ENCODE measurements at places on chromosomes 12 and 14.

GRCh38 chr12:113325916-113326315, 9.0 kb downstream of the SLC8B1 start:
- DNase-seq = no peak

GRCh38 chr14:85071447-85071846, 458.5 kb upstream of the FLRT2 start:
- DNase-seq = no peak

GRCh38 chr12:124592481-124593160, 25.2 kb upstream of the NCOR2 start:
- no peak for DNase-seq

DNA sequence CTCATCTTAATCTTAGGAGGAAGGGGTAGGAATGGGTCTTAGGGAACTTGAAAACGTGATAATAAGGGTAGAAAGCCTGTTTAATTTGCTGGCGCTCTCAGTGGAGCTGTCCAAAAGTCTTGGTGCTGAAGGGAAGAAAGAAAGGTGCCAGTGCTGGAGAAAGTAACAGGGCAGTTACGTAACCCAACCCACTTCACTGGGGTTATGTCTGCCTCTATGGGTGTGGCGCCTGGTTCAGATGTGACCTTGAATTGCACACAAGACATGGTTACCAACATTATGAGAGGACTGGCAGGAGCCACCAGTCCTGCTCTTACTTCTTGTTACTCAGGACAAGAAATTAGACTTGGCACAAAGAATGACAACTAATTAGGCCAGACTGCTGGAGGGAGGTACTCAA, 18.6 kb upstream of the GPATCH2L start:
- DNase-seq = no peak

DNA sequence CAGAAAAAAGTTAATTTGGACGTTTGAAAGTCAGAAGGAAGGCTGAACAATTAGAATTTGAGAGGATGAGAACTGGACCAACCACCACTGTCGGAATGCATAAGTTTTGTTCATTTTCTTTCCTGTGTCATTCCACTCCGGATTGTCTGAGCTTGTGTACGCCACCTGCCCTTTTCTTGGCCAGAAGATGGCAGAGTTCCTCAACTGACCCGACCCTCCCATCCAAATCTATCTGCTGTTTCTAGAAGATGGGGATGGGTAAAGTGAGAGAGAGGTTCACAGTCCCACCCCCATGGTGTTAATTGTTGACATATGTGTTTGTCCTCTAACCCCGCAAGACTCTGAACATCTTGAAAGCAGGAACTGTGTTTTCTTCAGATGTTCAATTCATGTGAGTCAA, 388.0 kb downstream of the VRK1 start:
- no peak for DNase-seq

DNA sequence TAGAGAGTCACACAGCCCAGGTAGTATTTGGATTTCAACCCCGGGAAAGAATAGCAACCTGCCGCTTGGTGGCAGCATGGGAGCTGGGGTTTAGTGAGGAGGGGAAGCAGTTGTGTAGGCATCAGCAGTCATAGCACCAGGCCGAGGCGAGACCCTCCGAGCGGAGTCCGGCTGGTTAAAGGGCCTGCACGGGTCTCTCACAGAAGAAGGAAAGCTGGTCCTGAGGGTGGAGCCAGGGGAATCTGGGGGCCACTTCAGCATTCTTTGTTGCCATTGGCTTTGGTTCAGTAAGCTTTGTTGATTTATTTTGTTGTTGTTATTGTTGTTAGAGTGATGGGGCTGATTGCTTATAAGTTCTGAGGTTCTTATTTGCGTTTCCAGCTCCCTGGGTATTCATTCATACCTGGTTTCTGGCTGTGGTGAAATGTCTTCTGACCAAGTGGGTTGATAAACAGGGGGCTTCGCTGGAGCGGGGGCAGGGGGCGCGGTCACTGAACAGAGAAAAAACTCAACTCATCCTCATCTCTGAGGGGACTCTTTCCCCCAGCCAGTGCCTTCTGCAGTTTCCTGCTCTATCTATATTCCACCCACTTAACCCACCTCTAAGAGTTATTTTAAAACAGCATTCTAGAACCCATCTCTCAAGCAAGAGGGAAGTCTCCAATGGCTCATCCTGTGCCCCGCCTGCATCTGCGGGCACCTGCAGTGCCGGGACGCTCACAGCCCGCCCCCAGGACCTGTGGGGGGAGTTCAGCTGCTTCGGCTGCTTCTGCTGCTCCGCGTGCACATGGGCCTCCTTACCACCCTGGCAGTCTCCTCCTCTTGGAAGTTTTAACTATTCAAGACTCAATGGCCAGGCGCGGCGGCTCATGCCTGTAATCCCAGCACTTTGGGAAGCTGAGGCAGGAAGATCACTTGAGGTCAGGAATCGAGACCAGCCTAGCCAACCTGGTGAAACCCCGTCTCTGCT, 11.6 kb downstream of the CKB start:
- no peak for DNase-seq

- DNase-seq = no peak
These were observed 102.0 kb downstream of the EGLN3 start for GRCh38 chr14:33848706-33849454.

- no peak for DNase-seq
These were observed 73.6 kb upstream of the ELK3 start for GRCh38 chr12:96120359-96121100.

DNA sequence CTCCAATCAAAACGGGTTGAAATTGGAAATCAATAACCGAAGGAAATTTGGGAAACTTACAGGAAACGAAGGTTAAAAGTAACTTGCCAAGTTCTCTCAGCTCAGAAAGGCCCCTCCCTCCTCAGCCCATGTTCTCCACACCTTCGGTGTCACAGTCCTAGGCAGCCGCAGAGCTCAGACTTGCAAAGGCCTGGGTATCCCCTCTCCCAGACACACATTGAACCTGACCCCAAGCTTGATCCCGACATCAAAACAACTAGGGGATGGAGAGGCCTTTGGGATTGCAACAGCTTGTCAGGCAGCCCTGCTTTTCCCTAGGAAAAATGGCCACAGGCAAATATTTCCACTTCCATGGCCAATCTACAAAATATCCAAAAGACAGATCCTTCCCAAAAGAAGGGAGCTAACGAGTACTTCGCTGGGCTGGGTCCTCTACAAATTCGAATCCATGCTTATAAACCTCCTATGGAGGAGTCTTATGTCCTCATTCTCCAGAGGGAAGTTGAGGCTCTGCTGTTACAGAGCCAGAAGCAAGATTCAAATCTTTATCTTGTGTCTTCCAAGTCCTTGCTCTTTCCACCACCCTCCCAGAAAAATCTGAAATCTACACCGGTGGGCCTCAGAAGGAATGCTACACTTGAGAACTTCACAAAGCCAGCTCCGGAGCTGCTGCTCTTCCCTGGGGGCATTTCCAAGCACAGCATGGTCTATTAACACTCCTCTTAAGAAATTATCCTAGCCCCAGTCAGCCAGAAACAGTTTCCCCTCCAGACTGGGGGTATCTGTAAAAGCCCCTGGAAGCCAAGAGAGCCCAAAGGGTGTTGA, 35.7 kb upstream of the PNMA1 start:
- no peak for DNase-seq

DNA sequence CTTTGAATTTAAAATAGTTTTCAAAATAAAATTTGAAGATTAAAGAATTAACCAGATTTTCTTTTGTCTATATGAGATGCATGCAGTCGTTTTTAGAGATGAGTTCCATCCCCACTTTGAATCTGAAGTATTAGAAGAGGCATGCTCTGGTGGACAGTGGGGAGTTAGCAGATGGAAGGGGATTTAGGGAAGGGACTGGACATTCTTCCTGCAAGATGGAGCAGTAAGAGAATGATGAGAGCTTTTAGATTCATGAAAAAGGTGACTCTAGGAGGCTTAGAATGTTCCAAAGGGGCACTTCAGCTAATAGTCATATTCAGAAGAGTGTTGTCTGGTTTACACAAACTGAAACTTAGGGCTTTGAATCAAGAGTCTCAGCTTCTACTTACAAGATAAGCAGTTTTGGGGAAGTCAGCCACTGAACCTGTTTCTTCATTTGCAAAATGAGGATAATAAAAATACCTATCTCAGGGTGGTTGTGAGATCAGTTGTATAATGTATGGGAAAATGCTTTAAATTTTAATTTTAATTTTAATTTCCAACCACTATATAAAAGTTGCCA, 3.7 kb downstream of the ZBTB1 start:
- DNase-seq = no peak

GRCh38 chr14:64873506-64874219, 6.0 kb downstream of the SPTB start:
- no peak for DNase-seq

- no peak for DNase-seq
These were observed 233.7 kb downstream of the MON2 start for GRCh38 chr12:62700091-62700880.

DNA sequence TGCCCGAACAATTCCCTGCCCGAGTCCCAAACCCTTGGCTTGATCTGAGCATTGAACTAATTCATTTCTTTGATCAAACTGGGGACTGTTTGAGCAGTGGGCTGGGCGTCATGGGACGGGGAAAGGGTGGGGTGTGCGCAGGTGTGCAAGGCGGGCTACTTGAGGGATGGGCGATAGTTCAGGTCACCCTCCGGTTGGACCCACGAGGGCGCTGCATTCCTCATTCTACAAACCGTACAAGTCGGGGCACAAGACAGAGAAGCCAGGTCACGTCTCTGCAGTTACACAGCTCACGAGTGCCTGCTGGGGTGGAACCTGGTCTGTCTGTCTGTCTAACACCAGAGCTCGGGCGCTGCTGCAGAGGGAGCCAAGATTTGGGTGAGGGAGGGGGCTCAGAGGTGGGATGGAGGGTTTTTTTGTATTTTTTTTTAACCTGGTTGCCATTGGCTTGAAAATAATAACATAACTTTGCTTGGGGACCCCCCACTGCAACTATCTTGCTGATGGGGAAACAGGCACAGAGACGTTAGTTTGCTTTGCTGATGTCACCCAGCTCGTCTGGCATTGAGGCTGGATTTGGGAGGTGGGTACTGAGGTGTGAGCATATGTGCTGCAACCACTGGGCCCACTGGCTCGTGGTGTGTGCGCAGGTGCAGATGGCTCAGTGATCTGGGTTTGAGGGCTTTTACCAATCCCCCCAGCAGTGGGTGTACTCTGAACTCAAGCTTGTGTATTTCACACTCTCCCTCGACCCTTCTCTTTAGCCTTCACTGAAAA, 7.6 kb upstream of the RTL1 start:
- no peak for DNase-seq

- no peak for DNase-seq
These were observed 62.1 kb upstream of the C14orf180 start for GRCh38 chr14:104517426-104517825.

- no peak for DNase-seq
These were observed 149.5 kb downstream of the TMTC3 start for GRCh38 chr12:88291498-88292131.

- DNase-seq = no peak
These were observed 2.6 kb downstream of the RTL1 start for GRCh38 chr14:100900837-100901390.

- DNase-seq = no peak
These were observed 48.5 kb downstream of the PHLDA1 start for GRCh38 chr12:75982979-75983660.

GRCh38 chr12:6998715-6999451, 19.4 kb downstream of the LPCAT3 start:
- DNase-seq = no peak

- DNase-seq = no peak
These were observed 22.9 kb downstream of the VCPKMT start for GRCh38 chr14:50093496-50093895.

DNA sequence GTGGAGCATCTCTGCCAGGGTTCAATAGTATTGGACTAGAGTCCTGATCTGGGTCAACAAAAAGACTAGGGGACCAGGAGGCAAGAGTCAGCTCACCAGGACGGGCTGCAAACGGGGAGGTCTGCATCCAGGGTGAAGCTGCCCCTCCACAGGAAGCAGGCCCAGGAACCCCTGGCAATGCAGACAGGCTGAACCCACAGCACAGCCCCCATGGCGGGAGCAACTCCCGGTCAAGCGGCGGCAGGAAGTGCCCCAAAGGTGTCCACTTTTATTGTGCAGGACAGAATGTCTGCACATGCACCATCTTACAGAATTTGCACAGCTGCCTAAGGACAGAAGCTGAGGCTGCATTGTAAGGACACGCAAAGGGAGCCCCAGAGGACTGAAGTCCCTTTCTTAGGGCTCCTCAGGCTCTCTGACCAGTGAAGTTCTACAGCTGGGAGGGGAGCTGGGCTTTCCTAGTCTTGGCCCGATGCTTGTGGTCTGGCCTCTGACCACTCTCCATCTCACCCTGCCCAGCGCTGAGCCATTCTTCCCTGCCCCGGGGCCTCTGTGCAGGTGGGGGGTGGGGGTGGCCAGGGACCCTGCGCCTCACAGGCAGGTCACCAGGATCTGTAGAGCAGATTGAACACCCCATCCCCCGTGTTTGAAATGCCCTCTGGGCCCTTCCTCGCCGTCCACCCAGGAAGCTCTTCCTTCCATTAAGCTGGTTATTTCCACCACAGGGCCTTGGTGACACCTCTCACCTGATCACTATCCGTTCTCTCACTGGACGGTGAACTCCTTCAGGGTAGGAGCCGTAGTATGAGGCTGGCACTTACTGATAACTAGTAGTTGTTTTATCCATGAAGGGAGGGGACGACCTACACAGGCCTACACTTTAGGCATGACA, 75.9 kb downstream of the NINJ2 start:
- DNase-seq = no peak

DNA sequence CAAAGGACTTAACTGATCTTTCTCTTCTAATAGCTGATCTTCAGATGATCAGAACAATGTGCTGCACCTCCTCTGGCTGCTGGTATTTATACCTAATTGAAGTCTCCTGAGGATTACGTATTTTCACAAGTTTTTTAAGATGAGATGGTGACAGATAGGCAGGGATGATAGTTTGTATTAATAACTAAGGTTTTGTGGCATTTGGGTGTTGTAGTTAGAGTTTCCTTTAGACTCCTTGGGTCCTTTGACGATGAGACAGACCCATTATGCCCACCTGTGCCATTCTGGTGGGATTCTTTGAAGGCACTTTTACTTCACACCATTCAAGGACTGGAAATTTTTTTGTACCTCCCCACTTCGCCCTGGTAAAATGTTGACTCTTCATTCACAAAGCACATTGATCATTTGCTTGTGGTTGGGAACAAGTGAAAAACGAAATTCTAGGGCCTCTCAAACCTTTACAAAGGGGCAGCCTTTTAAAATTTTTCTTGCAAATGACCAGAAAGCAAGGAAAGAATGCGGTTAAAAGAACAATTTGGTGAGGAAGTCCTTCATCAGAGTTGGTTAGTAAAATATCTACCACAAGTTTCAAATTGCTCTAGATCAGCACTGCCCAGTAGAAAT, at the start of gene IFNG:
Gene IFNG (minus strand): TSS at position 60 of the 624 bp plus-strand sequence. CDS start 125 bp downstream, outside the sequence.
- DNase-seq = no peak

DNA sequence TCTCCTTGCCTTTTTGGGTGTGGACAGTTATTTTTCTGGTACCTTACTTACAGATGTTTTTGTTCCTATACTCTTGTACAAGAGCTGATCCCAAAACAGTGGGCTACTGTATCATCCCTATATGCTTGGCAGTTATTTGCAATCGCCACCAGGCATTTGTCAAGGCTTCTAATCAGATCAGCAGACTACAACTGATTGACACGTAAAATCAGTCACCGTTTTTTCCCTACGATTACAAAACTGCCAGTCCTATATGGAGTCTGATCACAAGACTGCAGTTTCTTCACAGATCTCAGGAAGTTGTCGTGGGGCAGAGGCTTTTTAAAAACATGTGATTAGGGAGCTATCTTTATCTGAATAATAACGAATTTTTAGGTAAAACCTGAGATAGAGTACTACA, 1.3 kb downstream of the LYSET start:
- DNase-seq = no peak
